ENCODE measurements at places on chromosomes 2 and 18. TPM values are rescaled to one million over a fixed set of nuclear protein-coding genes. Genes with fewer than 3 reads are reported as not detected.
A peak's percentile ranks its signal among the peaks of the same experiment; 100 is the strongest.

The EMX1 gene
- 0.72 TPM for total RNA-seq

The CPS1 gene
- total RNA-seq = 12.4 TPM

The SEH1L gene
- total RNA-seq = 93.3 TPM

The GYPC gene
- 14.0 TPM for total RNA-seq

The MAB21L4 gene
- 0.15 TPM for total RNA-seq

The C2orf74 gene
- total RNA-seq = 8.0 TPM

The IGFBP2 gene
- 366 TPM for total RNA-seq

DNA sequence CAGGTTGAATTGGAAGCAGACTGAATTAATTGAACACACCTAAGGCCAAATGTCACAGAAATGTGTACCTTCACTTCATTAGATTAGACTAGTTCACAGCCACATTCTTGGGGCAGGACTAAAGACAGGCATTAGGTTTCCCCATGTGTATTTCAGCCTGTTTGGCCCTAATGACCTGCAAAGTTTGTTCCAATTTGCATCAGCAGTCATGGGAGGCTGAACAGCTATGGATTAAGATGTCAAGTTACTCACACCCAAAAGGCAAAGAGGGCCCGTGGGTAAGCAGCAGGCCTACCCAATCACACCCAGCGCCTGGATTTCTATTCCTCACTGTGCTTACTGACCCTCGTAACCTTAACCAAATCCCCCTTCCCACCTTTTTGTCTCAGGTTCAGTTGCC, 99.6 kb upstream of the RIOK3 start:
- no peak for DNase-seq

- DNase-seq = no peak
Measured at GRCh38 chr2:190781604-190782198, 98.9 kb upstream of the GLS start.

- no peak for DNase-seq
Measured at GRCh38 chr18:75105551-75106254, 103.2 kb downstream of the PTGR3 start.

- peak; percentile 22 for DNase-seq
Measured at GRCh38 chr18:79924814-79925731, 26.4 kb downstream of the SLC66A2 start.

GRCh38 chr2:119062652-119063051, 95.9 kb downstream of the C1QL2 start:
- no peak for DNase-seq

GRCh38 chr18:32067375-32068167, 24.1 kb upstream of the RNF138 start:
- no peak for DNase-seq

GRCh38 chr2:72338076-72338475, 190.4 kb upstream of the CYP26B1 start:
- DNase-seq = no peak

GRCh38 chr18:46477425-46478011, 179.5 kb downstream of the LOXHD1 start:
- peak; percentile 20 for DNase-seq

GRCh38 chr2:127216593-127216992, 3.5 kb downstream of the CYP27C1 start:
- no peak for DNase-seq

DNA sequence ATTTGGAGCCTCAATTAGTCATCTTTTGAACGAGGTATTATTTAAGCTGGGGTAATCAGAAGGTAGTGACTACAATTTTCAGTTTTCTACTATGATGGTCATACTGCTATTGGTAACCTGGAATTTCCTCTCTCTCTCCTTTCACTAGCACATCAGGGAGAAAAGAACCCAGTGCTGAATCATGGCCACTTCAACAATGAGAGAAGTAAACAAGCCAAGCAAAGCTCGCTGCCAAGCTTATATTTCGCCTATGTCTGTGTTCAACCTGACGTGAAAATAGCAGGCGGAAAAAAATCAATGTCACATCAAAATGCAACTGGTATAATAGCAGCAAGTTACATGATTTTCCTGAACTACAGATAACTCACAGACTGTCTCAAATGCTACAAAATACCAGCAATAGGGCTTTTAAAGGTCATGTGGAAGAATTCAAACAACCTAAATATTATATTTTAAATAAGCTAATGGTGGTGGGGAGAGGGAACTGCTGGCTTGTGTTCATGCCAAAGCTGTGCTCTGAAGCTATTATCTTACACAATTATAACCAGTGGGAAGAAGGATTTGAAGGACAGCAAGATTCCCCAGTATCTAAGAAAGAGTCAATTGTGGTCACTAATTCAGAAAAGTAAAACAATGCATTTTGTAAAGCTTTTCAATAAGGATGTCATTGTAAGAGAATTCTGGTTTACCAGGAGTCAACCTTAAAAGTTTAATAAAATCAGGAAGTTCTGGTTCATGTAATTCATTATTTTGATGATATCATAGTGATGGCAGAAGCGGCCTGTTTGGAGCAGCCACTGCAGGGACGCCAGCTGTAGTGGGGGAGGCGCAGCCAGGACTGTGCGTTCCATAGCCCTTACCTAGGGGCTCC, 38.0 kb downstream of the RNF152 start:
- DNase-seq = no peak

GRCh38 chr2:160269803-160270570, 69.9 kb upstream of the ITGB6 start:
- DNase-seq = peak; percentile 92

GRCh38 chr2:120132190-120132589, 91.0 kb downstream of the TMEM185B start:
- DNase-seq = no peak

Data from H9 (cell line).